ENCODE measurements at places on chromosomes 4 and X.

DNA sequence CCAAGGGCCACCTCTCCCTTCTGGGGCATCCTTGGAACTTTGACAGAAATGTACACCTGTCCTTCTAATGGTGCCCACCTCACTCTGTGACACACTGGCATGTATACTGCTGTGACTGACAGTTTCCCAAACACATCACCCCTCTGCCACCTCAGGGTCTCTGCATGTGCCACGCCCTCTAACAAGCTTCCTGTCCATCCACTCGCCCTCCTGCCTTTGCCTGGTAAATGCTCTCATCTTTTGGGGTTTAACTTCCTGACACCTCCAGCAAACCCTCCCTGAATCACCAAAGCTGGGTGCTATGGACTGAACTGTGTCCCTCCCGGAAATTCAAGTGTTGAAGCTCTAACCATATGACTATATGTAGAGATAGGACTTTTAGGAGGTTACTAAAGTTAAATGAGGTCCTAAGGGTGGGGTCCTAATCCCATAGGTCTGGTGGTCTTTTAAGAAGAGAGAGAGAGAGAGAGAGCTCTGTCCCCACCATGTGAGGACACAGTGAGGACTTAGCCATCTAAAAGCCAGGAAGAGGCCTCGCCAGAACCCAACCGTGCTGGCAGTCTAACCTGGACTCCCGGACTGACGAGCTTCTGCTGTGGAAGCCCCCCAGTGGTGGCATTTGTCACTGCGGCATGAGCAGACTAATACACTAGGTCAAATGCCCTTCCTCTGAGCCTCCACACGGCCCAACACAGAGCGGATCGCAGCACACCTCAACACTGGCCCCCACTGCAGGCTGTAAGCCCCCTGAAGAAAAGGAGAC, 95.6 kb downstream of the AFAP1 start:
- peak; percentile 8 for DNase-seq

GRCh38 chrX:31449965-31450364, 378.1 kb upstream of the FTHL17 start:
- DNase-seq, result no peak

DNA sequence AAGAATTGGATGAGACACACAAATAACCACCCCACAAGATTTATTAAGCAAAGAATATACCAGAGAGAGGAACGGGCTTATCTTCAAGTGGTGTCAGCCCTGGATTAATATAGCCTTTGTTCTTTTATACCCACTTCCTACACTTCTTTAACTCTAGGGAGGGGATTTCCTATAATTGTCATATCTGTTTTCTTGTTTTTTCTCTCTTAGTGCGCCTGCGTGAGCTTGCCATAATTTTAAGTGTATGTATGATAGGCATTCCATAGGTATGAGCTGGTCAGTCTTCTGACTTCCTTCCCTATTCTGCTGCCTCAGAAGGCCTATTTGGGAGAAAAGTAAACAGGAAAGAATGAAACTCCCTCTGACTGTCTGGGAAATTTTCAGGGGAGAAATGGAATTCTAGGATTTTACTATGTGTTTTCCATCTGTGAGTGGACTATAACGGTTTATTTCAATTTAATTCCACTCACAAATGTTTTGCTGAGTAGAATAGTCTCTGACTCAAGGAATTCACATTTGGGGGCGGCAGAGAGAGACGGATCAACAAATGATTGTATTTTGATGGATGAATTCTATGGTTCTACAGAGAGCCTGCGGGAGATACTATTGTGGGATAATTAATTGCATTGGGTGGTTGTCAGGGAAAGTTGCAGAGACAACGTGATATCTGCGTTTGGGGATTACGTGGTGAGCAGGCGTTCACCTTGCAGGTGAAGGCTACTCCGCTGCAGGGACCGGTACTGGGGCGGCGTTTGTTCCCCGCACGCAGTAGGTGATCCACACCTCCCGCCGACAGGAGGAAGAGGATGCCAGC, 626 bp upstream of the CEP135 start:
- no peak for DNase-seq

DNA sequence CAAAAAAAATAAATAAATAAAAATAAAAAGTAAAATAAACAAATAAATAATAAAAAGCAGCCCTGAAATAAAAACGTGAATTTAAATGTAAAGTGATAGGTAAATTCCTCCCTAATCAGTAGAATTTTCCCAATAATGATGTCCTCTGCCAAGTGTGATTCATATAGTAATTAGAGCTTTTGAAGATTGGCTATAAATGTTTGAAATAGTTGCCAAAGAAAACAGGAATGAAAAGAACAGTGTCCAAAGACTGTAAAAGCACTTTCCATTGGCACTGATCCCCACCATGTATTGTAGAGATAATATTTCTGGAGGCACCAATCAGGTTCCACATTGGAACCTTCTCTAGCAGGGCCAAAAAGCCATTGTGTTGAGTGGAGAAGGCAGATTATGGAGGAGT, 25.9 kb upstream of the SMARCAD1 start:
- no peak for DNase-seq

DNA sequence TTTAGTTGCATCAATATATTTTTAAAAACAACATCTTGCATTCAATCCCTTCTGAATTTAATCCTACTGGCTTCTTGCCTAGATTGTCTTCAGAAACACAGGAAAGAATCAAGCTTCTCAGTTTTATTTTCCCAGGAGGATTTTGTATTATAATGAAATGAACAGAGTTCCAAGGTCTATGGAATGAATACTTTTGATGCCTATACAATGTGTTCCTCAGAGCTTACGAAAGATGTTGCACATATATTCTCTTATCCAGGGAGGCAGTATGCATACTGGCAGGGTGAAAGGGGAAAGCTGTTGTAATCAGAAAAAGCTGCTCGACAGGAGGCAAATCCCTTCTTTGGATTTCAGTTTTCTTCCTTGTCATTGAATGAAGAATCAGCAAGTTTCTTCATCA, 8.8 kb downstream of the TMPRSS11D start:
- no peak for DNase-seq

GRCh38 chr4:33054656-33055196, 2334.6 kb downstream of the PCDH7 start:
- no peak for DNase-seq

GRCh38 chr4:26160591-26160990, 160.2 kb upstream of the RBPJ start:
- no peak for DNase-seq

- no peak for DNase-seq
Observed at GRCh38 chrX:96405842-96406241, 278.8 kb upstream of the DIAPH2 start.

- DNase-seq, result peak; percentile 76
Observed at GRCh38 chr4:186297013-186297645, 31.1 kb downstream of the F11 start.

DNA sequence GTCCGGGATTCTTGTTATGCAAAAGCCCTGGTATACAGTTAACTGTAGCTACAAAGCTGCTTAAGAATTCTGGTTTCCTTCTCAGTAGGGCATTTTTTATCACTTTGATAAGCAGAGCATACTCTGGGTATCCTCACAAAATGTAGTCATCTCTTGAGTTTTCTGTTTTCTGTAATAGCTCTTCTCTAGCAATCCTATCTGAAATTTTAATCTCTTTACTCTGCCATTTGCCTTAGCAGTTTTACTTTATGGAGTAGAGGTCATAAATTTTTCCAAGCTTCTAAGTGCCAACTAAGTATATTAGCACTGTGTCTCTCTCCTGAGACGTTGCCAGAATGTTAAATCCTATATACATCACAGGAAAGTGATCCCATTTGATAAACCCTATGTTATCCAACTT, 28.0 kb upstream of the BANK1 start:
- no peak for DNase-seq
